ENCODE measurements at places on chromosomes 1 and 21.
A peak's percentile ranks its signal among the peaks of the same experiment; 100 is the strongest.

DNA sequence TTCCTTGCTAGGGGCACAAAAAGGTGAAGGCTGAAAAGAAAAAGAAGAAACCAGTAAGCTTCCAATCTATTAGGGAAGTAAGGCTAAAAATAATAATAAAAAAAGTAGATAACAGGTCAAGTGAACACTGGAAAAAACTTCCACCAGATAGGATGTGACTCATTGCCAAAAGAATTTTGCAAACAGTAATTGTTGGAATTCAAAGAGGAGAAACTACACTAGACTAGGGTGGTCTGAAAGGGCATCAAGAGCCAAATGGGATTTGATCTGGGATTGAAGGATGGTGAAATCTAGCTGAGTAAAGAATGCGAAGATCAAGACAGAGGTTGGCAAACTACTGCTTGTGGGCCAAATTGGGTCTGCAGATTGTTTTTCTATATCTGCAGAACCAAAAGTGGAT is 6.0 kb upstream of the ST6GALNAC3 start:
- DNase-seq, result peak; percentile 21

- DNase-seq, result no peak
These were observed 89.2 kb downstream of the CEP350 start for GRCh38 chr1:180043785-180044184.

- peak; percentile 77 for DNase-seq
These were observed 8.8 kb upstream of the FGR start for GRCh38 chr1:27643600-27644368.

DNA sequence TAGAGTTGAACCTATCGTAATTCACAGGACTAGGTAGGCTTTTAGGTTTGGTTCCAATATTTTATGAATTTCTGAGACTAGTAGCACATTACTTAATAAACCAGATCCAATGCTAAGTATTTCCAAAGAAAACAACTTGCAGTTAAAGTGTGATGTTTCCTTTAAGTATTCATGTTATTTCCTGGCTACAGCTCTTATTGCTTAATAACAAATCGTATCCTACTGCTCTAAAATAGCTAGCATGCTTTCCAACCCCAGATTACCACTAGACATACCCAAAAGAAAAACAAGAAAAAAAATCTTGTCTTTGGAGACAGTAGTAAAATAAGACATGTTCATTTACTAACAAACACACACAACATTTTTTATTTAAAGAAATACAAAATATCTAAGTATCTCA is 898 bp downstream of the KRTAP27-1 start:
- DNase-seq, result no peak

- DNase-seq, result peak; percentile 81
These were observed 87.4 kb downstream of the FASLG start for GRCh38 chr1:172746091-172746949.

DNA sequence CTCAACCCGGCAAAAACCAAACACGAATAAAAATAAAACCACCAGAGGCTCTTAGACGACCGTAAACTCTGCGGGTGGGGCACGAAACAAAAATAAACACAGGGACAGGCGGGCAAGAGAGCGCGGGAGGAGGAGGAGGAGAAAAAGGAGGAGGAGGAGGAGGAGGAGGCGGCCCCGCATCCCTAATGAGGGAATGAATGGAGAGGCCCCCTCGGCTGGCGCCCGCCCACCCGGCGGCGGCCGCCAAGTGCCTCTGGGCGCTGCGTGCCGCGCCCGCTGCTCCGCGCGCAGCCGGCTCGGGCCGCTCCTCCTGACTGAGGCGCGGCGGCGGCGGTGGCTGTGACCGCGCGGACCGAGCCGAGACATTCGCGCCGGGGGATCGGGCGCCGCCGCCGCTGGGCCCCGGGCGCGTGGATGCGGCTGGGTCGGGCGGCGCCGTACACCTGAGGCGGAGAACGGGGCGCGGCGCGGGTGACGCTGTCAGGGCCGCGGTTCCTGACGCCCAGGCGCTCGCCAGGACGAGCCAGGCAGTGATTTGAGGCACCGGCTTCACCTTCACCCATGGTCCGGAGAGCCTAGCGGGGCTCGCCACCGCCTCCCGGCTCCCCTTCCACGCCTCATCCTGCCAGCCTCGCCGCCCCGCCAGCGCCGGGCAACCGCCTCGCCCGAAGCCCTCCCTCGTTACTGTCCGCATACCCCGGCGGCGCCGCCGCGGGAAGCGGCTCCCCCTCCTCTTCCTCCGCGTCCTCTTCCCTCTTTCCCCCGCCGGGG is at the start of gene MARK1:
Gene MARK1, plus strand, starts transcription at position 229 of the 771 bp plus-strand sequence. CDS start 687 bp downstream, outside the sequence.
- DNase-seq, result peak; percentile 61

DNA sequence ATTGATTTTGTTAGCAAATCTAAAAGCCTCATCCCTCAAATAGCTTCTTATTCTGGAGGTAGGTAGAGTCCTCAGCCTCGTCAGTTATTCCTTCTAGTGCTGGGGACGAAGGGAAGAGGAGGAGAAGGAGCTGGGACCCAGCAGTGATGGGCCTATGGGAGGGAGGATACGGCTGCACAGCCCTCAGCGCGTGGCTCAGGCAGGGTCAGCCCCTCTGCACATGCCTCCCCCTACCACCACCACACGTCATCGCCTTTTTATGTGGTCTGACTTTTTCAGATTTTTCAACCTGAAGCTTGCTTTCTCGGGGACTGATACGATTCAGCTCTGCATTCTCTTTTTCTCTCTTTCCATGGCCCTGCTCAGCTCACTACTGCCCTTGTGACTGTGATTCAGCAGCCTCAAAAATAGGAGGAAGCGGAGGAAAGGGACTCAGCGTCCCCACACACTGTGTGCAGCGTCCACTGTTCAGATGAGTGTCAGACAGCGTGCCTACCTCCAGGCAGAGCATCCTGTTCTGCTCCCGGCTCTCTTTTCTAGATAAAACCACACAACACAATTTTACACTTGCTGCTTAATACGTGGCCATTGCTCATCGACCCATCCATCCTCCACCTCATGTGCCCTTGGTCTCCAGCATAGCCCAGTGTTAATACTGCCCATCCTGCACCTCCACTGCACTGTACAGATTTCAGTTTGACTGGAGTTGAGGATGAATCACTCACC is 827 bp downstream of the OR2B11 start:
- no peak for DNase-seq

- DNase-seq, result no peak
These were observed 2.1 kb upstream of the ZC3H12A start for GRCh38 chr1:37472281-37472680.

GRCh38 chr21:44755227-44755626 is 43.9 kb upstream of the TSPEAR start:
- DNase-seq, result no peak

GRCh38 chr1:147581459-147581858 is 40.2 kb downstream of the BCL9 start:
- no peak for DNase-seq

GRCh38 chr1:212976586-212976985 is 26.2 kb downstream of the VASH2 start:
- no peak for DNase-seq

GRCh38 chr1:22488319-22488718 is 36.7 kb downstream of the ZBTB40 start:
- no peak for DNase-seq

DNA sequence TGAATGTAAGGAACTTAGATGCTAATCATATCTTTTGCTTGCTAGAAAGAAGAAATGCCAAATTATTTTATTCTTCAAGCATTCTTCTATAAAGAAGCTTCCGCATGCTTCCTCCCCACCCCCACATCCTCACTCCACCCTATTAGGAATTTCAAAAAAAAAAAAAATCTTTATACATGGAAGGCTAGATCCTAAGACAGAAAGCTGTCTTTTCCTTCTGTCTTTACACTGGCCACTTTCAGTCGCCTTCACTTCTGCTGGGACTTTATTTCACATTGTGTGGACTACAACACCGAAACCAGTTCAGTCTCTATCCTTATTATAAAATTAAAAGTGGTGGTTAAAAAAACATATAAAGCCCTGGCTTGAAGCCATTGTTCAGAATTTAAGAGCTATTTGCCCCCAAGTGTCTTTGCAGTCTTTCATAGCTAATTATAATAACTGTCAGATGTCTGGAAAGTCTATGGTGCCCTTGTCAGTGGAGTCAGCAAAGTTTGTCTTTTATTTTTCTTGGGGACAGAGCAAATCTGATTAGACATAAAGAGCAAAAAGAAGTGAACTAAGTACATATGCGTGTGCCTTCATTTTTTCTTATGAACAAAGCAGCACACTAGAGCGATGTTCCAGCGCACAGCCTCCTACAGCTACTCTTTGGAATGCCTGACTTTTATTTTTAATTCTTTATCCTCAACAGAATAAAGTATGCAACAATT is 297.7 kb downstream of the PTPRC start:
- DNase-seq, result peak; percentile 13

DNA sequence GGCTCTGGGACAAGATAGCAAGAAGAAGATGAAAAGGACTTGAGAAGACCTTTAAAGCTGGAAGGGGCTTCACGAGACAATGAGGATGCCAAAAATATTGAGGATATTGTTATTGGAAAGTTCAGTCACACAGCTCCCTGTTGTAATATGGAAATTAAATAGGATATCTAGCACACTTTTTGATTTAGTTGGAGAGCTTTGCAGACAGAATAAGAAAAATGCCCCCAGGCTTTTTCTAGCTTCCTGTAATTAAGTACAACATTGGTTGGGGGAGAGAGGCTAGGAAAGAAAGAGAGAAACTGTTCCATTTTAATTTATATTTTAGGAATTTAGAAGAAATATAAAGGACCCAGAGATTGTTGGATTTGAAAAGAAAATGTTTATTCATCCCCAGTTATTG is 27.5 kb downstream of the RBM11 start:
- no peak for DNase-seq

DNA sequence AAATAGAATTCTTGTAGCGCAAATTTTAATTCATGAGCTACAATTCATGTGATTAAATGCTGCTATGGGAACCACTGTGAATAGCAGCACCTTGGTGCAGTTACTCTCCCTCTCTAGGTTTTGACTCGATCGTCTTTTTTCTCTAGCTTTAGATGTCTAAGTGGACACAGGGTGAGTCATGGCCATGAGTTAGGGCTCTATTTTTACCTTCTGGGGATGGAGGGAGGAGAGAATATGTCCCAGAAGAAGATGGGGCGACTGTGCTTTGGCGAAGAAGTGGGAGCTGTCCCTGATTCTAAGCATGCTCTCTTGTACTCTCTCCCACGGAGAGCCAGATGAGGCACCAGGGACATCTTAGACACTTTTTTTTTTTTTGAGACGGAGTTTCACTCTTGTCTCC is 1.6 kb upstream of the OR2B11 start:
- no peak for DNase-seq

GRCh38 chr1:154327466-154328317 is 2.4 kb downstream of the ATP8B2 start:
- DNase-seq, result no peak

DNA sequence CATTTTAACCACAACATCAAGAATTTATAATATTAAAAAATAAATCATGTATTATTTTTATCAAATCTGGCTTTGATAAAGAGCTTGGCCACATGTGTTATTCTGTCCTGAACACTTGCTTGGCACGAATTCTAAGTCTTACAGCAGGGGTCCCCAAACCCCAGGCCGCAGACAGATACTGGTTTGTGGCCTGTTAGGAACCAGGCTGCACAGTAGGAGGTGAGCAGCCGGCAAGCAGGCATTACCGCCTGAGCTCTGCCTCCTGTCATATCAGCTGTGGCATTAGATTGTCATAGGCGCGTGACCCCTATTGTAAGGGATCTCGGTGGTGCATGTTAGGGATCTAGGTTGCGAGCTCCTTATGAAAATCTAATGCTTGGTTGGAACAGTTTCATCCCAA is 127.6 kb upstream of the IVNS1ABP start:
- DNase-seq, result no peak

DNA sequence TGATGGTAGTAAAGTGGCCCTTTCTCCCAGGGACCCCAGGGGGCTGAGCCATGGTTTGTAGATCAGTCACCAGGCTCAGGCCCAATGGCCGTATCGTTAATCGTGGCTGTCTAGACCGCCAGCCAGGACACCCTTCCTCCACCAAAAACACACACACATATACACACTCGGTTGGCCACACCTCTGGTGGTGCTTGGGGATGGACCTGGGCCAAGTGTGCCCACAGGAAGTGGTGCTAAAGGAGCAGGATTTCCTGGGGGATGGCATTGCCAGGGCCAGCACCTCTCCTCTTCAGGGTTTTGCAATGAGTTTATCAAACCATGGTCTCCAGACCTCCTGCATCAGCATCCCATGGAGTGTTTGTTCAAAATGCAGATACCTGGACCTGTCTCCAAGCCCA is 36.2 kb downstream of the CITED4 start:
- no peak for DNase-seq

DNA sequence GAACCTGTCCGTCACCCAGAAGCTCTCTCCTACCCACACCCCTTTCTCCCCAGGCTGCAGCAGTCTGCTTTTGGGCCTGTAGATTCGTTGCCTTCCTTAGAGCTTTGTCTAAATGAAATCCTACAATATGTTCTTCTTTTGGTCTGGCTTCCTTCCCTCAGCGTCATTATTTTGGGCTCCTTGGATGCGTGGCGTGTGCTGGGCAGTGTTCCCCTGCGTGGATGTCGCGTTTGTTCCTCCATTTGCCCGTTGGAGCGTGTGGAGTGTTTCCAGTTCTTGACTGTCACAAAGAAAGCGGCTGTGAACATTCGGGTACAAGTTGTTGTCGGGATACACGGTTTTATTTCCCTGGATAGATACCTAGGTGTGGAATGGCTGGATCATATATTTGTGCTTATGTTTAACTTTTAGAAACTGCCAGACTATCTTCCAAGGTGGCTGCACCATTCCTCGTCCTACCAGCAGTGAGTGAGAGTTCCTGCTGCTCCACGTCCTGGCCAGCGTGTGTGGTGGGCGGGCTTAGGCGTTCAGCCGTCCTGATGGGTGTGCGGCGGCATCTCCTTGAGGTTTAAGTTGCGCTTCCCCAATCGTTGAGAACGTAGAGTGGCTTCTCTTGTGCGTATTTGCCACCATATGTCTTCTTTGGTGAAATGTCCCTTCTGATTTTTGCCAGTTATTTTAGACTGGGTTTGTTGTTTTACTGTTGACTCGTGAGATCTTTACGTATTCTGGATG is 31.7 kb downstream of the SKI start:
- DNase-seq, result no peak

DNA sequence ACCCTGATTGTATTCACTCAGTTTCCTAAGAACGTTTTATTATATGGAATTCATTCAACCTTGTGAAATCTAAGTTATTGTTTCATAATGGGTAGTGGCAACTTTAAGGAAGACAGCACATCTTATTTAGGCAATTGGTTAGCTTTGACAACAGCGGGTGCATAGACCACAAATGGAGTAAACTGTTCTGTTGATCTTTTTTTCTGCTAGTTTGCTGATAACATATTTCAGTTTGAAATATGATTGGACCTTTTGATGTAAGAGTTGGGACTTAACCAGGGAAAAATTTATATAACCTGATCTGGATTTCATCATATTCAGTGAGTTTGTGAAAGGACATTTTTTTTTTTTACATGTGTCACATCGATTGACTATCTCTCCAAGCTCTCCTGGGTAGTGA is 151.7 kb downstream of the HLX start:
- no peak for DNase-seq

DNA sequence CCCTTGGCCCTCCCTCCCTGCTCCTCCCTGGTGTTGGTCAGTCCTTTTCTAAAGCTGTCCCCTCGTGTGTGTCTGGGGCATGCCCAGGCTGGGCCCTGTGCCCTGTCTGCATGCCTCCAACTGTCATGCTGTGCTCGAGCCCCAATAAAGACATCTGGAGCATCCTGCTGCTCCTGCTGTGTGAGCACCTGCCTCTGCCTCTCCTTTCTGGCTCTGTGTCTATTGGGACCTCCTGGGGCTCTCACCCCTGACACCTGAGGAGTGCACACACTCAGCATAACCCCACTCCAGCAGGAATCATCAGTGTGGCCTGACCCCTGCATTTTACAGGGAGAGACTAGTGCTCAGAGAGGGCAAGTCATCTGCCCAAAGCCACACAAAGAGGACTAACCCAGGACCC is 23.7 kb downstream of the KCNC4 start:
- DNase-seq, result no peak

All from AG08396 (cell line).